Activated CD8-positive, alpha-beta memory T cell treated with anti-CD3 and anti-CD28 coated beads for 1 hour (primary cell): ENCODE measurements at places on chromosomes 5 and 9.

DNA sequence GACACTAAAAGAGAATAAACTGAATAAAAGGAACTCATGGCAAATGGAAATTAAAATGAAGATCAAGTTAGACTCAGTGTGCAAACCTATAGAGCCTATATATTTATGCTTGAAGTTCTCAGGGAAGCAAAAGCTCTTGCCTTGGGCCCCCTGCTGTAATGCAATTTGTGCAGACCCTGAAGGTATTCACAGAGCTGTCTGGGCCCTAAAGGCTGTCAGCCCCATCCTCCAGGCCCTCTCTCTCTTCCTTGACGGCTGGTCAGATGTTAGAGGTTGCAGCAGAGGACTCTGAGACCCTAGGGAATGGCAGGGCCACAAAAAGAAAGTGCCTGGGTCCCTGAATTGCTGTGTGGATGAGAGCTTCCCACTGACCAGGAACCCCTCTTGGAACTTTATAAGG lies 283.9 kb upstream of the TUT7 start:
- DNase-seq, result no peak

GRCh38 chr9:21357479-21358460 lies 7.1 kb upstream of the IFNA6 start:
- DNase-seq, result no peak

GRCh38 chr5:157464519-157465171 lies 4.6 kb downstream of the NIPAL4 start:
- no peak for DNase-seq

DNA sequence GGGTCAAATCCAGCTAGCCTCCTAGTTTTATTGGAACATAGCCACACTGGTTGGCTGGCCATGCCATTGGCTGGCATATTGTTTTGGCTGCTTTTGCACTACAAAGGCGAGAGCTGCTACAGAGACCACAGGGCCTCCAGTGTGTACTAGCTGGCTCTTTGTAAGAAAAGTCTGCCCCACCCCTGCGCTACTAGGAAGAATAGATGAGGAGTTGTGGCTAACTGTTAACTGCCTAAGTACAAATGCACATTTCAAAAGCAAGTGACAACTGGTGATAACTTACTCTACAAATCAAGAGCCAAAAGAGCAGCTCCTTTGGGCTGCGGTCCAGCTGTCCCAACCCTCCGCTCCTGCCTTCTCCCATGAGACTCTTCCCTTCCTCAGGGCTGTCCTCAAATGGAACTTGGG lies 63.9 kb downstream of the SERINC5 start:
- DNase-seq, result no peak

GRCh38 chr9:536597-537511 lies 304.6 kb upstream of the DMRT1 start:
- no peak for DNase-seq

DNA sequence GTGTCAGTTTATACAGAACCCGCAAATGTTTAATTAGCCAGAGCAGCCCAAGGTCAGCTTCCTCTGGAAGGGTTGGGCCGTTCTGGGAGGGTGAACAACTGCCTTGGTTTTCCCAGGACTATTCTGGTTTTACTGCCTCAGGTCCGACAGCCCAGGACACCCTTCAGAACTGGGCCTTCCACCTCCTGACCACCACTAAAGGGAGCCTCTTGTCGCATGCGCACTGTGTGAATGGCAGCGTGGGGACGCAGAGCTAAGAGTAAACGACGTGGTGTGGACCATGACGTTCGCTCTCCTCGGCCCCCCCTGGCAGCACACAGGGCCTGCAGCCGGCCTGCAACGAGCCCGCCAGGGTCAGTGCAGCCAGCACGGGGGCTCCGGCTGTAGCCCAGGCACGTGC lies 214.9 kb downstream of the FANCC start:
- DNase-seq, result no peak

DNA sequence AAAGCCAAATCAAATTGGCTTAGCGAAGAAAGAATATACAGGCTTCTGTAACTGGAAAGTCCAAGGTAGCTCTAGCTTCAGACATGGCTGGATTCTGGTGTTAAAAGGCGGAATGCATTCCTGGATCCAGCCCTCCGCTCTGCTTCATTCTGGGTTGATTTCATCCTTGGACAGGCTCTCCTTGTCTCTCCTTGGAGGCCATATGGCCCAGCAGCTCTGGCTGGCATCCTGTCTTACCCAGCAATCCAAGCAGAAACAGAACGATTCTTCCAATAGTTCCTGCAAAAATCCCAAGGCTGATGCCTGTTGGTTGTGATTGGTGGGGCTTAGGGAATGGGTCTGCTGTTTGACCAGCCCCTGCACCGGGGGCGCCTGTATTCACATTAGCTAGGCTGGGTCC lies 37.0 kb upstream of the SAP30L start:
- no peak for DNase-seq

DNA sequence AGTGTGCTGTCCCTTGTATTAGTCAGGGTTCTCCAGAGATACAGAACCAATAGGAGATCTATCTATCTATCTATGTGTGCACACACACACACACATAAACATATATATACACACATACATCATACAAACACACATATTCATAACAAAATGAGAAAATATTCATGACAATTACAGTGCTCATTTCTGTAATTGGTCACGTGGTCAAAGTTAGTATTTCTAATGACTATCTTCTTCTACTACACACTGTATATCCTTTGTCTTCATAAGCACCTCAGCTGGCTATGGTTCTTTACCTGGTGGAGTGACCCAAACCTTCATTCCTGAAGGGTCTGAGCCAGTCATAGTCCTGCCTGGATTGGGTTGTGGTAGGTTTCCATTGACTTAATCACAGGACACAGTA lies 17.7 kb upstream of the BTF3 start:
- no peak for DNase-seq

GRCh38 chr5:37206736-37207135 lies 42.4 kb downstream of the CPLANE1 start:
- no peak for DNase-seq

- peak; percentile 75 for DNase-seq
These were observed 27.0 kb upstream of the ANXA2R start for GRCh38 chr5:43066799-43067741.

GRCh38 chr9:120387257-120388002 lies 192.5 kb downstream of the CDK5RAP2 start:
- DNase-seq, result no peak

GRCh38 chr5:52657247-52657645 lies 130.5 kb upstream of the ITGA1 start:
- DNase-seq, result no peak

GRCh38 chr5:114789773-114790402 lies 379.8 kb downstream of the TRIM36 start:
- DNase-seq, result no peak

DNA sequence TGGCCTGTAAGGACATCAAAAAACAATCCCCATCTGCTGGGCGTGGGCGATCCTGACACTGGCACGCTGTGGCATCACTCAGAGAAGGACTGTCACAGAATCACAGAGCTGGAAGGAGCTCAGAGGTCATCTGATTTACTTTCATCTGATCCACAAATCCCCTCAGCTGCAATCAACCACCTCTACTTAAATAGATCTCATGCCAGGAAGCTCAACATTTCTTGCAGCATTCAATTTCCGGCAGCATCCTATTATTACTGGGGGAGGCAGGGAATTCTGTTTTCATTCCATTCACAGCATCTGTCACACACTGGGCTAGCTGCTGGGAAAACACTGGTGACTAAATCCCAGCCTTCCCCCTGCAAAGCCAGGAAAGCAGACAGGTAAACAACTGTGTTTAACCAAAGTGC lies 38.3 kb downstream of the RETREG1 start:
- no peak for DNase-seq

DNA sequence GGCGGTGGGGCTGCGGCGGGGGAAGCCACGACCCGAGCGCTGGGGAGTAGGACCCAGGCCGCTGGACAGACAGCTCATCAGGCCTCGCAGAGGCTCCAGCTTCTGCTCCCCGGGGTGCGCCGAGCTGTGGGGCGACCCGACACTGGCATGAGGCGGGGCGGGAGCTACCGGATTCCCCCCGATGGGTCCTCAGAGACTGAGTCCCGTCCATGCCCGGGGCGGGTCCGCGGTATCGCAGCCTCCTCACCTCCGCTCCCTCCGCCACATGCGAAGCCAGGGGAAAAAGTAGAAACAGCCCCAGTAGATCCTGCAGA lies 2.6 kb upstream of the CCL27 start:
- DNase-seq, result no peak

DNA sequence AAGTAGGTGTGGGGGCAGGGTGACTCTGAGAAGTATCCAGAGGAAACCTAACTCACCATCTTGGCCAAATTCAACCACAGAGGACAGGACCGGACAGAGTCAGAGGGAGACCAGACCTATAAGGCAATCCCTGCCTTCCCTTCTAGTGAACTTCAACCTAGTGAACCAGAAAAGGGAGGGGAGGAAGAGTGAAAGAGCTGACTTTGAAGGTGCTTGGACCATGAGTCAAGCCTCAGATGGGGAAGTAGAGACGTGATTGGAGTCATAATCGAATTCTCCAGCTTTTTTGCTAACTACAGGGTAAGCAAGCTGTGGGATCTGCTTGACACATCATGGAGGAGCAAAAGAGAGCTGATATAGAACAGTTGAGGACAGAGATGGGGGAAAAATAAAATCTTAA lies 18.8 kb upstream of the KIF2A start:
- DNase-seq, result no peak

- DNase-seq, result no peak
These were observed 283.1 kb downstream of the ELAVL2 start for GRCh38 chr9:23542927-23543326.

- no peak for DNase-seq
These were observed 86.2 kb downstream of the TTC39B start for GRCh38 chr9:15220658-15221318.

DNA sequence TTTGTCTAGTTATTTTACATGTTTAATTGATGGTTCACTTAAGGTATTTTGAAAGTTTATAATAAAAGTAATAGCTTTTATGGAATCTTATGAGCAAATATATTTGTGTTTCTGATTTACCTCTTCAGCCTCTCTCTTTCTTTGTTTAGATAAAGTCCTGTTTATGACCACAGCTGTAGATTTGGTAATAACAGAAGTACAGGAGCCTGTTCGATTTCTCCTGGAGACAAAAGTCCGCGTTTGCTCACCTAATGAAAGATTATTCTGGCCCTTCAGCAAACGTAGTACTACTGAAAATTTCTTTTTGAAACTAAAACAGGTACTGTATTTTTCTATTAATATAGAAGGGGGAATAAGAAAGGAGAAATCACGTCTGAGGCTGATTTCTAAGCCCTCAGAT lies 35.0 kb upstream of the GPR21 start:
- no peak for DNase-seq

GRCh38 chr5:132257131-132258101 lies at the start of gene PDLIM4:
Gene PDLIM4, plus strand, starts transcription at chr5:132257696. Its CDS starts 39 bp downstream, at chr5:132257735.
- DNase-seq, result no peak

GRCh38 chr5:135085133-135085935 lies 51.3 kb upstream of the PITX1 start:
- no peak for DNase-seq

- DNase-seq, result no peak
These were observed 16.7 kb downstream of the PDLIM4 start for GRCh38 chr5:132274050-132274792.

DNA sequence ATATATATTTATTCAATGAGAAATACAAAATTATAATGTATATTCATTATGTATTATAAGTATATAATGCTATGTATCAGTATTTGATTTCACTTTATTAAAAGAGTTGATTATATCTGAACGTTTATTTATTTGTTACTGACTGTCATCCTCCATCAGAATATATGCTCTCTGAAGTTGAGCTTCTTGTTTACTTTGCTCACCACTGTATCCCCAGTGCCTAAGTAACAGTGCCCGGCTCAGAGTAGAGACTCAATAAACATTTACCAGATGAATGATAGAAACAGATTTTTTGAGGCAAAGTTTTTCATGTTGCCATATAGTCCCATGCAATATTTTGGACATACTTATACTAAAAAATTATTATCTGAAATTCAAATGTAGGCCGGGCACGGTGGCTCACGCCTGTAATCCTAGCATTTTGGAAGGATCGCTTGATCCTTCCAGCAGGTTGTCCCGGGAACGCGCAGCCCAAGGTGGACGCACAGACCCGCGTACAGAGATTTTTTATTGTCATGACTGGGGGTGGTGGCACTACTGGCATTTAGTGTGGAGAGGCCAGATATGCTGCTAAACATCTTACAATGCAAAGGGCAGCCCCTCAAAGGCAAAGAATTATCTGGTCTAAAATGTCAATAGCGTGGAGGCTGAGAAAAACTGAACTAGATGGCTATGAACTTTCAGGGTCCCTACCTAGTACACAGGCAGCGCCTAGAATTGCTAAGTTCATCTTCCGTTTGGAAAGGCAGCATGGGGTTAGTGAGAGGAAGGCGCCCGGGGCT lies 761 bp upstream of the DNAJC25 start:
- DNase-seq, result no peak

DNA sequence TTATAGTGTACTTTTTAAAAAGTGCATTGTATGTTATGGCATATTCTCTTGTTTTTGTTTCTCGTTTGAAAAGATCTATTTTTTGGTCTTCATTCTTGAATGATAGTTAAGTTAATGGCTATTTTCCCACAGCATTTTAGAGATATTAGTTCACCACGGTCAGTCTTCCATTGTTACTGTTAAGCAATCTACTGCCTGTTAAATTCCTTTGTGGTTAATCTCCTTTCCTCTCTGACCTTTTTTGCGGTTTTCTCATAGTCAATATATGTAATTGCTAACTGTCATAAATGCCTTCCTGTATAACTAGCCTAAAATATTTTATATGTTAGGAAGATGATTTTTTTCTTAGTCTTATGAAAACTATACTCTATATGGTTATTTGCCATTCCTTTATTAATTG lies 250.8 kb upstream of the FBXL7 start:
- DNase-seq, result no peak

- no peak for DNase-seq
These were observed 113.6 kb downstream of the GNA14 start for GRCh38 chr9:77534376-77535057.

DNA sequence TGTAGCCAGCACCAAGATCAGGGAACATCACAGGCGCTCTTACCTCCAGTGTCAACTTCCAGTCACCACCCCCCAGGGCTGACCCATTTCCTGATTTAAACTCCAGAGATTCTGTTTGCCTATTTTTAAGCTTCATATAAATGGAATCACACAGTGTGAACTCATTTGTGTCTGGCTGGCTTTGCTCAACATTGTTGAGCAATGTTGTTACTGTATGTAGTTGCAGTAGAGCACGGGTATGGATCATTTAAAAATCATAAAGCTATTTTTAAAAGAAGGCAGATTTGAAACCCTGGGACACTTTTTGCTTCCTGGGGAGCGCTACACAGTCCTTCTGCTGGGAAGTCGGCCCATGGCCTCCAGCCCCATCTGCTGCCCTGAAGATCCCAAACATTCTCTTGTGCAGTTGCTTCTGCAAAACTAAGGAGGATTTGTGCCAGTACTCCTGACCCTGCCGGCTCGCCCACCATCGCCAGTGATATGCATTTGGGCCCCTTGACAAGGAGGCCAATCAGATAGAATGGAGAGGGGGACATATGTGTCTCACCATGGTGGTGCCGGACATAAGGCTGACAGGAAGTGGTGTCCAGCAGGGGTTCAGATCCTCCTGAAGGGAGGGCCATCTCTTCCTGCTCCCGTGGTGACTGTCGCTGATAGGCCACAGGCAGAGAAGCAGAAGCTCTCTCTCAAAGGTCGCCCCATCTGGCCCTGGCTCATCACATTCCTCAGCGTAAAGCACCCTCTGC lies 13.3 kb downstream of the DCANP1 start:
- DNase-seq, result no peak

- DNase-seq, result no peak
These were observed 78.3 kb upstream of the HCN1 start for GRCh38 chr5:45774528-45774927.
